Smooth muscle cell of the umbilical artery (primary cell): ENCODE measurements at places on chromosomes 13 and 19. TPM values are rescaled to one million over a fixed set of nuclear protein-coding genes. Genes with fewer than 3 reads are reported as not detected.

The CBLC gene
- not detected in 2 replicates for total RNA-seq

The SLC7A9 gene
- 0.59 TPM in 1 of 2 replicates, not detected in the other for total RNA-seq

The ZNF600 gene
- total RNA-seq: 3.0 and 3.7 TPM in 2 replicates

The SELENOV gene
- not detected in 2 replicates for total RNA-seq
